ENCODE measurements at places on chromosomes 5 and 9.

DNA sequence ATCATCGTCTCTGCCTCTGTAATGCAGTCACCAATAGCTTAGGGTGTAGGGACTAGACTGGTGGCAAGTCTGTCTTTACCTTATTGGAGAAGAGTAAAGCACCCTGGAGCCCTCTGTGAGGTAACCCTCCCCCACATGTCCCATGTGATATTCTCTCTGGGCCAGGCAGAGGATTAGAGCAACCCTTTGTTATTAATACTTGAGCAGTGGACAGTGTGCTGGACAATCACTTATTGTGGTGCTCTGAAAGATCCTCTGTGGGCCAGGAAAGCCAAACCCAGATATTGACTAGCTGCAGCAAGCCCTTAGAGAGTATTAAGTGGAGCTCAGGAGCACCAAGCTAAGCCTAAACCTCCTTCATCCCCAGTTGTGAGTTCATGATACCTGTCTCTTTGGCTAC is 139.7 kb upstream of the RUSC2 start:
- DNase-seq, result no peak

DNA sequence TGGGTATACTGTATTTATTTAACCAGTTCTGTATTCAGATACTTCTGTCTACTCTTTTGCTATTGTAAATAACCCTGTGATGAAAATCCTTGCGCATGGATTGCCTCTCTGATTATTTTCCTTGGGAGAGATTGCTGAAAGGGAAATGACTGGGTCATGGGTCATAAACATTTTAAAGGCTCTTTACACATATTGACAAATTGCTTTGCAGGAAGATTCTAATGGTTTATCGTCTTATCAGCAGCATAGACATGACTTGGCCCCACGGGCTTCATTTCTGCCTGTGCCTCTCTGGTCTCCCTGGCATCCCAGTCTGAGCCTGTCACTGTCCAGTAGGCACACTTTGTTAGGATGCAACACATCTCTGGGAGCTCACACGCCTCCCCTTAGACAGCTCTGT is 52.3 kb downstream of the RGS3 start:
- DNase-seq, result no peak

DNA sequence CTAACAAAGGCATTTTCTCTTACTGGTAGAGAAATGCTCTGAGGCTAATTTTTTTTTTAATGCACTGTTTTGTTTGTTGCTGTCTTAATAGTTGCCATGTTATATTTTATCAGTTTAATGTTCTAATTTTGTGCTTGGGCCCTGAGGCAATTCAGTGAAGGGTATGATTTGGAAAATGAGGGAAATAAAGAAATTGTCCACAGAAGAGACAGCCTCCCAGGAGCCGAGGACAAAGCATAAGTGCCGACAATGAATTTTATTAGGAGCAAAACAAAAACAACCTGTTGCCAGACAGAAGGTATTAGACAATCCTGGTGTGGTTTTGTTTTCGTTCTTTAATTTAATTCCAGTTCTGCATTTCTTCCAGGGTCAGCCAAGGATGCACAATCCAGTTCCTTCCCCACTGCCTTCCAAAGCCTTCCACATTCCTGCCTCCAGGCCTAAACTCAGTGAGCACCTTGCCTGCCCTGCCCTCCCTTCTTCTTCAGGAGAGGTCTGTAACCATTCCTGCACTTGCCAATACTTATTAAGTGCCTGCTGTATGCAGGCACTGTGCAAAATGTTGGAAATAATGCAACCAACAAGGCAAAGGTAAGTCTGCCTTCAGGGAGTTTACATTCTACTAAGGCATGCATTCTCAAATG is 4.3 kb upstream of the TCOF1 start:
- DNase-seq, result no peak

- no peak for DNase-seq
Observed at GRCh38 chr5:21219251-21219650, 1231.3 kb upstream of the CDH18 start.

DNA sequence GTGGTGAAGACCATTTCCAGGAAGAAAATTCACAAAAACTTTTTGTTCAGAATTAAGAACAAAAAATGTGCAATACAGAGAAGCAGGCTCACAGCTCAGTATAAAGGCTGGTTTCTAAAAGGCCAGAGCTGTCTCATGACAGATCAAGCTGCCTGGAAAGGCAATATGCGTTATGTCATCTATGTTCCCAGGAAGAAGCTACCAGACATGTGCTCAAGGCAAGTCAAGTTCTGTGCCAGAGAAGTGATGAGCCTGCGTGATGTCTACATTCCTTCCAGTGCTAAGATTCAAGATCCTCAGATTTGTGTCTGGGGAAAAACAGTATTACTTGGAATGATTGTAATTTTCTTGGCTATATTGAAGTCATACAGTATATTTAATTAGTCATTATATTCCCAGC is 104.3 kb downstream of the PDE4D start:
- no peak for DNase-seq

DNA sequence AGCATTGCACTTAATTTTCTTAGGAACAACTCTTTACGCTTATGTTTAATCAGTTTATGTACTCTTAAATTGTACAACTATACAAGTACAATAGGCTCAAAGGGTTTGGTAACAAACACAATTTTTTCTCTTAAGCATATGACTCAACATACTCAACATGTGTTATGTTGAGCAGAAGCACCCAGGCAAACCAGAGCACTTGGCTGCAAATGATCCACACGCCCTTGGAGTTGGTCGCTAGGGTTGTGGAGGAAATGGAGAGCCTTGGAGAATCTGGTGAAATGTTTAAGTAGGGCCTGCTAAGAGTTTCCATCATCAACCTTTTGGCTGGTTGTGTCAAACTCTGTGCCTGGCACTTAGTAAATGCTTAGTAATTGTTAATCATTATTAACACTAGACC is 25.1 kb upstream of the MIER3 start:
- no peak for DNase-seq

- no peak for DNase-seq
Observed at GRCh38 chr9:95769473-95769872, 106.0 kb upstream of the ERCC6L2 start.

DNA sequence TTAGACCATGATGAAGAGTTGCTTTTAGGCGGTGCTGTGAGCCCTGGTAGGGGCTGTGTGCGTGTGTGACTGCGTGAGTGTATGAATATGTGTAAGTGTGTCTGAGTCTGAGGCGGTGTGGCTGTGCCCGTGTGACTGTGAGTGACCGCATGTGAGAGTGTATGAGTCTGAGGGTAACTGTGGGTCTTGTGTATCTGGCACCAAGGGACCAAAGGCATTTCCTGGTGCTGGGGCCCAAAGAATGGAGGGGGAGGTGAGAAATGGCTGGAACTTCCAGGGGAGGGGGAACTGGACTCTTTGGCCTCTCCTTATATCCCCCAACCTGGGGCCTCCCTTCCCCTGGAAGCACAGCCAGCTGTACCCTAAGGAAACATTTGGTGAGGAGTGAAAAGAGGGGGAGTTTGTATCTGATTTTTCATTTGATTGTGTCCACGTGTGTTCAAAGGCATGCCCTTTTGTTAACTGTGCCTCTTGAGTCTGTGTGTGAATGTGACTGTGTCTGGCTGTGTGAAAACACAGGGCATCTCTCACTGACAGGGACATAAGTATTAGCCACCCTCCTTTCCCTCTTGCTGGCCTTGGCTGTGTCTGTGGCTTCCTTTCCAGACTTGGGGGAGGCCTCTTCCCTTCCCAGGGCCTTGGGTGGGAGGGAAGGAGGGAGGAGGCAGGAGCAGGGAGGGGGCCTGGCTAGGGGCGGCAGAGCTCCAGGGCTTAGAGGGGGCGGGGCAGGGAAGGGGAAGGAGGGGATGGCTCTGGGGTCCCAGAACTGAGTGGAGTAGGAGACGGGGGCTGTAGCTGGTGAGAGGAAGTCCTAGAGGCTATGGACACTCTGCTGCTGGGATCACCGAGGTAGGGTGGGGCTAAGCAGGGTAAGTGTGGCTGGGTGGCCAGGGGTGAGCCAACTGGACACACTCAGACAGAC is 1.4 kb downstream of the IL11RA start:
- DNase-seq, result no peak

GRCh38 chr9:23441275-23441674 is 384.8 kb downstream of the ELAVL2 start:
- no peak for DNase-seq

DNA sequence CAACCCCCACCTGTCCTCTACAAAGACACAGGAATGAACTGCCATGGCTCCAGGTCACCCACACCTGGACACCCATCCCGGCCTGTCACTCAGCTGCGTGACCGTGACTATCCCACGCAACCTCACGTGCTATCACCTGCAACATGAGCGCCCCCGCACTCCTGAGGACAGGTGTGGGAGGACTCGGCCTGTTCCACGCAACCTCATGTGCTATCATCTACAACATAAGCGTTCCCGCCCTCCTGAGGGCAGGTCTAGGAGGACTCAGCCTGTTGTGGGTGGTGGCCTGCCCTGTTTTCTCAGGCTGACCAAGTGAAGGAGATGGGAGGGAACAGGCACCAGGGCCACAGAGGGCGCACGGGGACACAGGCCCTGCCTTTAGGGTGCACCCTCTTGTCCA is 4.1 kb downstream of the QSOX2 start:
- no peak for DNase-seq

- no peak for DNase-seq
Observed at GRCh38 chr9:111783424-111783823, 11.3 kb downstream of the SHOC1 start.

DNA sequence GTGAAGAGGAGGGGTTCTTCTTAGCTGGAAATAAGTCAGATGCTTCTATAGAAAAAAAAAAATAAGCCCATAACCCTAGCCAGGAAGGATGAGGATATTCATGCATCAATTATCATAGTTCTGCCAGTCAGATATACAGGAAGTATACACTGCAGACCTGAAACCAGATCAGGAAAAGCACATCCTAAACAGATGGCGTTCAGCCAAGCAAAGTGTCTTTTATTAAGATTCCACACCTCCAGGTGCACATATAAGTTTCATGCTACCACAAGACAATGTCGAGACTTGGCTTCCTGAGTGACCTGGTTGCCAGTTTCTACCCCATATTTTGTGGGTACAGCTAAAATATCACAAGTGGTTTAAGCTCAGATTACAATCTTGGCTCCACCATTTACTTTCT is 108.3 kb downstream of the CETN3 start:
- no peak for DNase-seq

GRCh38 chr9:83625178-83625577 is 2.2 kb downstream of the IDNK start:
- DNase-seq, result no peak

GRCh38 chr9:131539223-131539923 is 6.0 kb upstream of the PRRT1B start:
- no peak for DNase-seq

DNA sequence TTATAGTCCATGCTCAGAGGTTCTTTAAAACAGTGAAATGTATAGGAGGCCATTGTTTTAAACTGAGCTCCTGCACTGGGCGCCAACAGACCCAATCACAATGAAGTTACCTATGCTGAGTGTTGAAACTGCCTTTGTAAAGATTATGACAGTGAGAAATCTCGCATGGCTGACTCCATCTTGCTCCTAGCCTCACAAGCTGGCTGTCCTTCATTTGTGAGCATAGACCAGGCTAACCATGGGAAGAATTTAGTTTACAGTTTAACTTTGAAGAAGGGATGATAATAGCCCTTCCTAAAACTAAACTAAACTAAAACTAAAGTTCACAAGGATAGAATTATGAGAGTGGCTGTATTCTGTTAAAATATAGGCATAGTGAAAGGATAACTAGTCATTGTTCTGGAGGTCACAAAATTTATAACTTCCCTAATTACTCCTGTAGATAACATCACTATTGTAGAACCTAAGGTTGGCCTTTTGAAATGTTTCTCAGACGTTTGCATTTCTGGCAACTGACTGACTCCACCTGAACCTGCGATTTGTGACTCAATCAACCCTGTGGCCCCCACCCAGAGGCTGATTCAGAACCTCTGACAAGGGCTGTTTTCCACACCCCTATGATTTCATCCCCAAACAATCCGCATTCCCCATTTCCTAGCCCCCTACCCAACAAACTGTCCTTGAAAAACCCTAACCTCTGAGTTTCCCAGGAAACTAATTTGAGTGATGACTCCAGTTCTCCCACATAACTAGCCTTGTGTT is 59.1 kb downstream of the HMHB1 start:
- DNase-seq, result no peak

GRCh38 chr9:105445203-105445881 is 2.5 kb upstream of the FSD1L start:
- no peak for DNase-seq

DNA sequence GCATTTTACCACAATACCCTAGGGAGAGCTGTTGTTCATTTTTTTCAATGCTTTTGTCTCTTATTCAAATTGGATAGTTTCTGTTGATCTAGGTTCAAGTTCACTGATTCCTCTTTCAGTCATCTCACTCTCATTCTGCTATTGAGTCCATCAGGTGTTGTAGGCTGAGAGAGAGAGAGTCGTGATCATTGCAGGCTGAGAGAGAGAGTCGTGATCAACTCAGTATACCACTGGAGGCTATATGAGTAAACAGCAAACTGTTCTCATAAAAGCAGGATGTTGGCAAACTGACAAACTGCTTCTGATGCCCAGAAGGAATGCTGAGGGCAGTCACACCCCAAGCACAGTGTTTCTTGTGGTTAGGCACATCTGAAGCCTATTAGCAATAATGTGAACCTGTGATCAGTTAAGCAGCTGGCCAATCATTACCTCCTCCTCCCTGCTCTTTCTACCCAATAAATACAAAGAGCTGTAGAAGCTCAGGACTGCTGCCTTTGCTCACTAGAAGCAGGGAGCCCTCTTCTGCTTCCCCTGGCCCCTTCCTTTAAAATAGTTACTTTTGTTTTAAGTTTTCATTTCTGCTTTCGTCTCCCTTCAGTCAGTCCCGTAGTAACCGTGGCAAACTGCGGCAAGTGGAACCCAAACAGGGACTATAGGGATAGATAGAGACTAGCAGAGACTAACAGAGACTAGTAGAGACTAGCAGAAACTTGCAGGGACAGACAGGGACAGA is 476.1 kb upstream of the ACO1 start:
- no peak for DNase-seq

DNA sequence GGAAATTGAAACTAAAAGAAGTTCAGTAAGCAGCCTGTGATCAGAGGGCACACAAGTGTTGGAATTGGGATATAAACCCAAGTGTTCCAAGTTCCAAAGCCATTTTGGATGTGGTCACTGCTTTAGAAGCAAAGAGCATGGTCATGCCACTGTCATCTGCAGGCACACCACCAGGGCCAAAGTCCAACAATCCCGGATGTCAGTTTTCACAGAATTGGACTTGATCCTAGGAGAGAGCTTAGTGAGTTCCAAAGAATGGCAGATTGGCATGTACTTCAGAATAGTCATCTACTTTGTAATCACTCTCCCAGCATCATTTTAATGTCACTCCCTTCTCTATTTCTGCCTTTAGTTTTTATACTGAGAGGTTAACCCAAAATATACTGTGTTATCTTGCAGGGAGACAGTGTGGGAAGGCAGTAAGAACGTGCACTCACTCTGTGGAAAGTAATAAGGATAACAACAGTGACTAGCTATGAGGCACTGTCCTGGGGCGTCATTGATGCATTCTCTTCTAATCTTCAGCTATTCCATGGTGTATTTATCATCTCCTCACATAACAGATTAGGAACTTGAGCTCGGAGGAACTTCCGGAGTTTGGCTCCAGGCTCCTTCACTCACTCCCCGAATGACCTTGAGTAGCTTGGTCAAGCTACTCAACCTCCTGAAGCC is 388.0 kb downstream of the ACTL7B start:
- DNase-seq, result no peak
